ENCODE measurements at places on chromosomes 6 and 20. TPM values are rescaled to one million over a fixed set of nuclear protein-coding genes. Genes with fewer than 3 reads are reported as not detected.

- no peaks in the 10 kb centered on the region for H3K4me1 ChIP-seq
- DNase-seq = no peak
- no peak overlapping the region for H3K4me3 ChIP-seq
- no peak overlapping the region for H3K27ac ChIP-seq
These were observed 18.5 kb downstream of the NSFL1C start for GRCh38 chr20:1448081-1448620.

GRCh38 chr6:11410539-11411307 is 126.8 kb upstream of the TMEM170B start:
- H3K36me3 ChIP-seq = no peaks in the 10 kb centered on the region
- no peak overlapping the region for H3K27ac ChIP-seq
- no peaks in the 10 kb centered on the region for H3K27me3 ChIP-seq
- no peak overlapping the region for H3K4me3 ChIP-seq

DNA sequence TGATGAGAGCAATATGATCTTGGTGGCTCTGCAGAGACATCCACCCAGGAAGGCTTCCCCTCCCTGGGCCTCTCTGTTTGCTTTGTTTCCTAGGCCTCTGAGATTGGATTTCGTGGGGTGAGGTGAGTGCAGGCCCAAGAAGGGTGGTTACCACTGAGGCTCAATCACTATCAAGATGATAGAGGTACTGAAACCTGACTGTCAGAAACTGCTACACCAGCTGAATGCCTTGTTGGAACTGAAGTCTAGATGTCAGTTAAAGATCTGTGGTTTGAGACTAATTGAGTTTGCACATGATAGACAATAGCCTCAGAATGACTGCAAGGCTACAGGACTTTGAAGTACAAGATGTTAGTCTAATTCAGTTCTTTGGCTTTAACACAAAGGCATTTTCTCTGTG is 15.2 kb downstream of the VNN1 start:
- no peak overlapping the region for H3K27ac ChIP-seq
- H3K4me3 ChIP-seq = no peak overlapping the region
- no peak for DNase-seq
- no peaks in the 10 kb centered on the region for H3K4me1 ChIP-seq
- H3K36me3 ChIP-seq = no peaks in the 10 kb centered on the region

GRCh38 chr6:111585974-111586315 is 19.7 kb downstream of the TRAF3IP2 start:
- no peak overlapping the region for H3K27ac ChIP-seq
- no peak for DNase-seq
- no peak overlapping the region for H3K4me3 ChIP-seq

DNA sequence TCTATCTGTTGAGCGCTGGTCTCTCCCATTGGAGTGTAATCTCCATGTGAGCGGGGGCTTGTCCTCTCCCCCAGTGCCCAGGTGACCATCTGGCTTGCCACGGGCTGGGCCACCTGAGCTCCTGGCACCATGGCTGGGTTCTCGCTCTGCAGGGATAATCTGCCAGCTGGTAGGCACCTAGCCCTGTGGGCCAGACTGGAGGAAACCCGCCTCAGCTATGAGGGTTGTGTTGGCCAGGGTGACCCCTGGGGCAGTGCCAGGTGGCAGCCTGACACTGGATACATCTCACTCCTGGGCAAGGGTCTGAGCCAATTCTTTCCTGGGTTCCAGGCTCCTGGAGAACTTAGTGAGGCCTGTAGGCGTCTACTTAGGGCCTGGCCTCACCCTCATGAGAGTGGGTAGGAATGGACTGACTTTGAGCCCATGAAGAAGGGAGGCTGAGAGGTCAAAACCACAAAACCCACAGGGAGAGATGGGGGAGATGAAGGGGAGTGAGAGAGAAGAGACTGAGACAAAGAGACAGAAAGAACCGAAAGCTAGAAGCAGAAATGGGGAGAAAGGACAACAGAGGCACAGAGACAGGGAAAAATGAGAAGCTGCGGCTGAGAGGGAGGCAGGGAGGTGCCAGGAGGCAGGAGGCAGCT is 5.8 kb upstream of the SLC52A3 start:
- H3K36me3 ChIP-seq = no peaks in the 10 kb centered on the region
- peaks cover 19% of the 10 kb centered on the region for H3K27me3 ChIP-seq
- H3K4me3 ChIP-seq = no peak overlapping the region

DNA sequence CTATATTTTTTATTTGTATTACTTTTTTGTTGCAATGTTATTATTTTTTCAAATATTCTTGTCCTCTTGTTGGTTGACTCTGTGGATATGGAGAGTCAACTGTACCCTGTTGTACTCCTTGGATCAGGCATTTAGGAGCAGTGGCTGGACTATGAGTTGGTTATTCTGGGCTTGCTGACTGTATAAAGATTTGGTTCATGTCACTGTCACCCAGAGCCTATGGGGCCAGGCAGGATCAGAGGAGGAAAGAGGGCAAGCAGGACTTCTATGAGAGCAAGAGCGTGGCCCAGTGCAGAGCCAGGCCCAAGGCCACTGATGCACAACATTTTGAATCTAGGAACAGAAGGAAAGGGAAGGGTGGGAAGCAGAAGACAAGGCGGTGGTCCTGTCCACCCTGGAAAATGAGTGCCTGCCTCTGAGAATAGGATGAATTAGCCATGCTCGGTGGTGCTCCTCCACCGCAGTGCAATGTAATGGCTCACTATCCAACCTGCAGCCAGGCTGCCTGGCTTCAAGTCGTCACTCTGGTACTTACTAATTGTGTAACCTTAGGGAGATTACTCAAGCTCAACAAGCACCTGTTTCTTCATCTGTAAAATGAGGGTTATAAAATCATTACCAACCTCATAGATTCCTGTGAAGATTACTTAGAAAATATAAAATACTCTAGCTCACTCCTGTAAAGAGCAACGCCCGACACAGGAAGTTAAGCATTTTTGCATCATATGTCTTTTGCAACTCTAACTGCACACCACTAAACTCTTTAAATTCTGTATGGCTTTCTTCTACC is 192.1 kb downstream of the KCNQ5 start:
- no peak overlapping the region for H3K27ac ChIP-seq
- H3K36me3 ChIP-seq = no peaks in the 10 kb centered on the region
- no peaks in the 10 kb centered on the region for H3K4me1 ChIP-seq
- no peak for DNase-seq
- H3K27me3 ChIP-seq = no peaks in the 10 kb centered on the region
- H3K4me3 ChIP-seq = no peak overlapping the region

GRCh38 chr6:26553264-26553634 is 15.1 kb downstream of the HMGN4 start:
- H3K4me3 ChIP-seq = peak overlapping the region; percentile 62
- no peaks in the 10 kb centered on the region for H3K36me3 ChIP-seq
- peak; percentile 44 for DNase-seq
- peak overlapping the region; percentile 47 for H3K27ac ChIP-seq
- H3K4me1 ChIP-seq = peaks cover 27% of the 10 kb centered on the region

DNA sequence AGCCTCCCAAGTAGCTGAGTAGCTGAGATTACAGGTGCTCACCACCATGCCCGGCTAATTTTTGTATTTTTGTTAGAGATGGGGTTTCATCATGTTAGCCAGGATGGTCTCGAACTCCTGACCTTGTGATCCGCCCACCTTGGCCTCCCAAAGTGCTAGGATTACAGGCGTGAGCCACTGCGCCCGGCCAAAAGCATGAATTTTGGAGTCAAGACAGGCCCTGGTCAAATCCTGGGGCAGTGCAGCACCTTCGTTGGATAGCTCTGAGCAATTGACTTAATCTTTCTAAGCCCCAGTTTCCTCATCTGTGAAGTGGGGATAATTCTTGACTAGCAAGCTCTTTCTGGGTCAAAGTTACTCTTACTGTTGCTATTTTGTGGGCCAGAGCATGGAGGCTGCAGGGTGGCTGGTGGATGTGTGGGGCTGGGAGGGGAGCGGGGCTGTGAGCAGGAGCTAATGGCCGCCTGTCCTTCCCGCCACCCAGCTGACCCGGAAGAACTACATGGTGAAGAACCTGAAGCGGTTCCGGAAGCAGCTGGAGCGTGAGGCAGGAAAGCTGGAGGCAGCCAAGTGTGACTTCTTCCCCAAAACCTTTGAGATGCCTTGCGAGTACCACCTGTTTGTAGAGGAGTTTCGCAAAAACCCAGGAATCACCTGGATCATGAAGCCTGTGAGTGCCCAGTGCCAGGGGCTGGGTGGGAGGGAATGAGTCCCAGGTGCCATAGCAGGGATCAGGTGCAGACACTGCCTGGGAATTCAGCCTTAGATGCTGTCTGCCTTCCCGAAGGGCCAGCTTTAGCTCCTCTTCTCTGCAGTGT is 39.0 kb downstream of the TTLL9 start:
- no peaks in the 10 kb centered on the region for H3K4me1 ChIP-seq
- DNase-seq = no peak
- no peak overlapping the region for H3K4me3 ChIP-seq
- no peak overlapping the region for H3K27ac ChIP-seq
- H3K36me3 ChIP-seq = no peaks in the 10 kb centered on the region

- no peak overlapping the region for H3K27ac ChIP-seq
- H3K27me3 ChIP-seq = peaks cover 2% of the 10 kb centered on the region
- no peak overlapping the region for H3K4me3 ChIP-seq
- no peaks in the 10 kb centered on the region for H3K4me1 ChIP-seq
- DNase-seq = no peak
- H3K36me3 ChIP-seq = no peaks in the 10 kb centered on the region
These were observed 246.1 kb downstream of the BMP7 start for GRCh38 chr20:57020364-57020763.

DNA sequence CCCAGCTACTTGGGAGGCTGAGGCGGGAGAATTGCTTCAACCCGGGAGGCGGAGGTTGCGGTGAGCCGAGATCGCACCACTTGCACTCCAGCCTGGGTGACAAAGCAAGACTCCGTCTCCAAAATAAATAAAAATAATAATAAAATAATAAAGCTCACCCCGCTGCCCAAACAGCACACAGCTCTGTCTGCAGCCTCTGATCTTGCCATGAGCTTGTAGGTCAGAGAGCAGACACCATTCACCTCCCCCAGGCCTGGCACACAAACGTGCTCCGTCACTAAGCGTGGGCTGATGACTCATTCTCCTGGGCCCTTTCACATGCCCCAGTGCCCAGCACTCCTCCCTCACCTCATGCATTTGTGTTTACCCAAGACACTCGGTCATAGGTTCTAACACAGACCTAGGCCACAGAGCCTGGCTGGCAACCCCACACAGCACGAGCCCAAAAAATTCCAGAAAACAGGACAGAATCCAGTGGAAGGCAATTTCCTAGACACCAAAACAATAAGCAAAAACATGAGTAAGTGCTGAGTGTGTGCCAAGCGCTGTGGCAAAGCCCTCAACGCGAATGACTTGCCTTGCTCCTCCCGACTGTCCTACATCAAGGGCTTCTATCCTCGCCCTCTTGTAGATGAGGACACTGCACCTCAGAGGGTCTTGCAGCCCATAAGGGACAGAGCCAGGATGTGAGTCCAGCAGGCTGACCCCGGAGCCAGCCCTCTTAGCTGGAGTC is 18.0 kb downstream of the ATP9A start:
- no peak overlapping the region for H3K4me3 ChIP-seq
- no peaks in the 10 kb centered on the region for H3K36me3 ChIP-seq
- H3K27me3 ChIP-seq = peaks cover 3% of the 10 kb centered on the region

The BPI gene
- total RNA-seq = not detected

The SAPCD1 gene
- 3.1 TPM for total RNA-seq

The ZNF318 gene
- 33.5 TPM for total RNA-seq

The NOX3 gene
- not detected for total RNA-seq

The BAK1 gene
- 27.9 TPM for total RNA-seq

The GSTA2 gene
- not detected for total RNA-seq
